ENCODE measurements at places on chromosomes 16 and 17.

GRCh38 chr17:39605492-39606433, 2.0 kb downstream of the NEUROD2 start:
- DNase-seq, result no peak

DNA sequence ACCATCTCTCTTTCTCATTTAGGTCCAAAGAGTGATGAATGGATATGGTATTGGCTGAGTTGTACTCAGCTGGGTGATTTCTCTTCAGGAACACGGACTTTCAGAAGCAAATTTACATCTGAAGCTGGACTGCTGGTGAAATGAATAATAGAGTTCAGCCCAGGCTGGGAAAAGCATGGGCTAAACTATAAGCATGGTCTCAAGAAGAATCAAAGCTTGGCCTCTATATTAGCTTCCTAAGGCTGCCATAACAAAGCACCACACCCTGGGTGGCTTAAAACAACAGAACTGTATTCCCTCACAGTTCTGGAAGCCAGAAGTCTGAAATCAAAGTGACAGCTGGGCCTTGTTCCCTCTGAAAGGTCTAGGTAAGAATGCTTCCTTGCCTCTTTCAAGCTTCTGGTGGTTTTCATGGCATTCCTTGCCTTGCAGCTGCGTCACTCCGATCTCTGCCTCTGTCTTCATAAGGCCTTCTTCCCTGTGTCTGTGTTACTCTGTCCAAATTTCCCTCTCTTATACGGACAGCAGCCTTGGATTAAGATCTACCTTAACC, 89.8 kb upstream of the CES5A start:
- no peak for DNase-seq

- no peak for DNase-seq
These were observed 8.0 kb downstream of the HS3ST3A1 start for GRCh38 chr17:13593757-13594156.

GRCh38 chr17:13996748-13997147, 72.6 kb upstream of the COX10 start:
- no peak for DNase-seq

- no peak for DNase-seq
These were observed 94.0 kb downstream of the CACNG1 start for GRCh38 chr17:67138392-67138791.

- no peak for DNase-seq
These were observed 1373.3 kb upstream of the GOT2 start for GRCh38 chr16:60107437-60107836.

GRCh38 chr17:4003131-4003500, 38.9 kb upstream of the ATP2A3 start:
- DNase-seq, result no peak

GRCh38 chr16:14350626-14351025, 279.4 kb downstream of the PARN start:
- DNase-seq, result no peak

Data from stimulated activated CD8-positive, alpha-beta memory T cell treated with anti-CD3 and anti-CD28 coated beads, Interleukin-7, amount 100 ng/mL, for 4 hours (primary cell).